ENCODE measurements at places on chromosomes 3 and 15. TPM values are rescaled to one million over a fixed set of nuclear protein-coding genes. Genes with fewer than 3 reads are reported as not detected.

Gene MYRIP
- total RNA-seq, result not detected

Gene KIF7
- 5.0 TPM for total RNA-seq

Gene EPB42
- total RNA-seq, result not detected

Gene CHRM5
- under 0.01 TPM for total RNA-seq

Gene SECISBP2L
- 34.1 TPM for total RNA-seq

Gene TUSC7
- not detected for total RNA-seq

Gene FAM43A
- 3.1 TPM for total RNA-seq

Gene MUSTN1
- total RNA-seq, result not detected

Gene OXTR
- total RNA-seq, result 56.1 TPM

DNA sequence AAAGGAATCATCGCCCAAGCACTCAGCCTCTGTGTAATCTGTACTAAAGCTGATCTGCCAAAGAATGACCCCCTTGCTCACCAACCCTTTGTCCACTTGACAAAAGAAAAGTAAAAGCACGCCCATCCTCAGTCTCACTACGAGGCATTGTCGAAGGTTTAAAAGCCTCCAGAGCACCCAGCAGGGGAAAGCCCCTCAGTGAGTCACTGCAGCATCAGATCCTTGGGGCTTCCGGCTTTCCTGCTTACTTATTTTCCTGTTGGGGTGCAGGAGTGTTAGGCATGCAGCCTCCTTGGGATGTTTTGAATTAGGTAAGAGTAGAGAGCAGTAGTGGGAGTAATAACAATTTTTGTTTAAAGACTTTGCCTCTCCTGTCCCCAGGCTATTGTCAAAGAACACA lies 216.1 kb downstream of the MTHFS start:
- H3K4me1 ChIP-seq, result peaks cover 5% of the 10 kb centered on the region
- DNase-seq, result peak; percentile 88
- no peak overlapping the region for H3K27ac ChIP-seq
- H3K4me3 ChIP-seq, result no peak overlapping the region

- no peaks in the 10 kb centered on the region for H3K27me3 ChIP-seq
- peaks cover 11% of the 10 kb centered on the region for H3K4me1 ChIP-seq
- peak within 1 kb of the TSS; percentile 94 for H3K4me3 ChIP-seq
- DNase-seq, result peak; percentile 87
Observed at GRCh38 chr15:77420610-77421369, at the start of gene HMG20A. Gene HMG20A (plus strand): TSS chr15:77420888. CDS start chr15:77458408, 37,520 bp downstream.

GRCh38 chr3:40057786-40058185 lies 248.4 kb downstream of the MYRIP start:
- H3K4me1 ChIP-seq, result no peaks in the 10 kb centered on the region
- H3K27me3 ChIP-seq, result no peaks in the 10 kb centered on the region
- no peak overlapping the region for H3K27ac ChIP-seq
- no peaks in the 10 kb centered on the region for H3K36me3 ChIP-seq

- no peaks in the 10 kb centered on the region for H3K4me1 ChIP-seq
- H3K27me3 ChIP-seq, result no peaks in the 10 kb centered on the region
- H3K27ac ChIP-seq, result no peak overlapping the region
- H3K4me3 ChIP-seq, result no peak overlapping the region
Observed at GRCh38 chr15:49606594-49606993, 14.0 kb downstream of the FAM227B start.

DNA sequence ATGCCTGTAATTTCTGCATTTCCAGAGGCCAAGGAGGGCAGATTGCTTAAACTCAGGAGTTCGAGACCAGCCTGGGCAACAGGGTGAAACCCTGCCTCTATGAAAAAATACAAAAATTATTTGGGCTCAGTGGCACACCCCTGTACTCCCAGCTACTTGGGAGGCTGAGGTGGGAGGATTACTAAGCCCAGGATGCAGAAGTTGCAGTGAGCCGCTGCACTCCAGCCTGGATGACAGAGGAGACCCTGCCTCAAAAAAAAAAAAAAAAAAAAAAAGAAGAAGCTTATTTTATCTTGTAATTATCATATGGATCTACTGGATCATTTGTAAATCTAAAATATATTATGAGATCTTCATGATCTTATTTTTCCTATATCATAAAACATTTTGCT lies 84.1 kb downstream of the PPCDC start:
- no peak overlapping the region for H3K27ac ChIP-seq
- no peak overlapping the region for H3K4me3 ChIP-seq
- no peak for DNase-seq
- H3K4me1 ChIP-seq, result peaks cover 9% of the 10 kb centered on the region

DNA sequence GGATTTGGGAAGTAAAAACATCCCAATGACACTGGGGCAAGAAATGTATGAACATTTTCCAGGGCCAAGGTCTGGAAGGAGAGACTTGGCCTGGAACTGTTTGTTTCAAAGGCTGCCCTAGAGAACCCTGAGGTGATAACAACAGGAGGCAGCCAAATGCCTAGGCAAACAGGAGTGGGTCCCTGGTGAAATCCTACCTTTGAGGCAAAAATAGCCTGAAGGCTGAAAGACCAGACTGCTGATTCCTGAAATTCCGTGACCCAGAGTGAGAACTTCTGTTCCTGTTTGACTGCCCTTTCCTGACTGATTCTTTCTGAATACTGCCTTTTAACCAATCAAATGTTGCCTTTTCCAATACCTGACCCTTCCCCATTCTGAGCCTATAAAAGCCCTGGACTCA lies 196.4 kb downstream of the NSUN3 start:
- no peaks in the 10 kb centered on the region for H3K4me1 ChIP-seq
- DNase-seq, result no peak
- no peaks in the 10 kb centered on the region for H3K36me3 ChIP-seq
- H3K27ac ChIP-seq, result no peak overlapping the region

DNA sequence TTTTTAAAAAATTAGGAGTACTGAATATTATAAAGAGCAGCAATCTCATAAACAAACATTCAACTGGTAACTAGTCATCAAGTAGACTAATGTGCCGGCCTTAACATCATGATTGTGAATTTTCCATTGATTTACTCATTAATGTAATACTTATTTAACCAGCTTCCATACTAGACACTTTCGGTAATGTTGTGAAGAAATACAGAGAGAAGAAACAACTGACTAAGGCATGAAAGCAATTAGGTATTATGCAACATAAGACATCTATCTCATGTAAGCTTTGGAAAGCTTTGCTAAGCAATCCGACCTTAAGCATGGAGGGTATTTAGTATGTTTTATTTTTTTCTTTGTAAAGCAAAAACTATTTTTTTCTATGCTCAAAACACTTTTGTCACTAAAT lies 108.0 kb downstream of the IL1RAP start:
- peaks cover 4% of the 10 kb centered on the region for H3K4me1 ChIP-seq
- H3K27ac ChIP-seq, result no peak overlapping the region
- peaks cover 6% of the 10 kb centered on the region for H3K36me3 ChIP-seq
- no peaks in the 10 kb centered on the region for H3K27me3 ChIP-seq

DNA sequence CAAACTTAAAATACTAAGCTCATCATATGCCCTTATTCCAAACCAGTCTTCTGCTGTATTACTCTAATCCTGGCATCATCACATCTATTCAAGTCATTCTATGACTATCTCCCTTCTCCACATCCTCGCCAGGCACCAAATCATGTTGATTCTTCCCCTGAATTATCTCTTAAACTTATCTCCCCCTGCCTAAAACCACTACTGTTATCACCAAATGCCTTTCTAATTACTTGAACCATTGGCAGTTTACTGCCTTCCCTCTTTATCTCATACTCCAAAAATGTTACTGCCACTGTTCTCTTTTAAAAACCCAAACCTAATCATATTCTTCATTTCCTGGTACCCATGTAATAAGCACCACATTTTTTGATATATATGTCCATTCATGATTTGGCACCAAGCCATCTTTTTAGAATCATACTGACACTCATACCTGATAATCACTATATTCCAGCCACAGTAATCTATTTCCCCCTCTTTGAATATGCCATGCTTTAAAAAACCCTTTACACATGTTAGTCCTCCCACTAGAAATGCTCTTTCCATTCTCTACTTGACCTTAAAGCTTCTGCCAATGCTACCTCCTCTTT lies 126.8 kb downstream of the PEAK1 start:
- H3K4me1 ChIP-seq, result no peaks in the 10 kb centered on the region
- H3K27ac ChIP-seq, result no peak overlapping the region
- H3K4me3 ChIP-seq, result no peak overlapping the region
- H3K36me3 ChIP-seq, result no peaks in the 10 kb centered on the region
- no peaks in the 10 kb centered on the region for H3K27me3 ChIP-seq

- H3K4me1 ChIP-seq, result peaks cover 12% of the 10 kb centered on the region
- no peak for DNase-seq
Observed at GRCh38 chr3:8563597-8563996, 62.0 kb downstream of the LMCD1 start.

DNA sequence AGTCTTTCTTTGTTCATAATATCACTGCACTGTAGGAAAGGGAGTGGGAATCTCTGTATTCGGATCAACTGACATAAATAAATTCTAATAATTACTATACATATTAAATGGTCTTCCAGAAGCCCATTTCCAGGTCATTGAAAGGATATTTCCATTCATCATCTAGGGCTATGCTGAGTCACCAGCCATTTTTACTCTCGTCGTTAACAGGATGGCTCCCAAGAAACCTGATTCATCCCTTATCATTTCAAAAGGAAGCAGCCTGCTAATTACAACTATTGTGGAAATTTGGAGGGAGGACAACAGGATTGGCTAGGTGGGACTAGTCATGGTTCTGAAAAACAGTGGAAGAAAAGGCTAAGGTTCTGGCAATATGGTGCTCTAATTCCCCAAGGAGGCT lies 13.6 kb downstream of the GMNC start:
- H3K27me3 ChIP-seq, result no peaks in the 10 kb centered on the region
- H3K4me1 ChIP-seq, result no peaks in the 10 kb centered on the region
- H3K27ac ChIP-seq, result no peak overlapping the region
- no peak overlapping the region for H3K4me3 ChIP-seq
- no peak for DNase-seq
- H3K36me3 ChIP-seq, result no peaks in the 10 kb centered on the region

- no peak overlapping the region for H3K4me3 ChIP-seq
- H3K27me3 ChIP-seq, result no peaks in the 10 kb centered on the region
- H3K27ac ChIP-seq, result no peak overlapping the region
- H3K4me1 ChIP-seq, result peaks cover 15% of the 10 kb centered on the region
- no peaks in the 10 kb centered on the region for H3K36me3 ChIP-seq
- DNase-seq, result no peak
Observed at GRCh38 chr15:38860253-38860652, 295.6 kb upstream of the RASGRP1 start.

GRCh38 chr3:10353160-10353559 lies 32.2 kb upstream of the SEC13 start:
- peaks cover 40% of the 10 kb centered on the region for H3K4me1 ChIP-seq
- peak; percentile 20 for DNase-seq
- peak overlapping the region; percentile 62 for H3K27ac ChIP-seq
- no peaks in the 10 kb centered on the region for H3K27me3 ChIP-seq

DNA sequence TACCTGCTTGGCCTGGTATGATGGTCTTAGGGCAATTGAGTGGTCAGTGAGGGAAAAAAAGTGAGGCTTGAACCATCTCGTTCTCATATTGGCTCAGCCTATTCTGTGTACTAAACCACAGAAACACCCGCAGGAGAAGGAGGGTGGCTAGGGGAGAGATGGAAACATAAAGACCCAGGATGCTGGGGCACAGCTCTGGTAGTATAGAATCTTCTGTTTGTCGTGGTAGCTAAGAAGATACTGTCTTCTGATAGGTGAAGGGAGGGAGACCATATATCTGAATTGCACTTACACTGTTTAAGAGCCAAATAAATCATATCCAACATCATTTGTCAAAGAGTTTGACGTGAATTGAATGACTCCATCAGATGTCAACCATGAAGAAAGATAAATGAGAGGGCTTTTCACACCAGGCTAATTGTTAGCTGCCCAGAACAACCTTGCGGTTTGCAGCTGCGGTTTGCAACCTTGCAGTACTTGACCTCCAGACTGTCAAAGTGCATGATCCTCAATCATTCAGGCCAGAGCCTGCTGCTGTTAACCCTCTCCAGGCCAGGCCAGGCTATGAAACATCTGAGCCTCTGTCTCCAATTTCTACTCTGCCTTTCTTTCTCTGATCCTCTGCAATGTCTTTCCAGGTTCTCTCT lies 40.9 kb upstream of the PIK3R4 start:
- no peaks in the 10 kb centered on the region for H3K27me3 ChIP-seq
- no peak for DNase-seq
- H3K36me3 ChIP-seq, result no peaks in the 10 kb centered on the region
- H3K4me1 ChIP-seq, result no peaks in the 10 kb centered on the region
- no peak overlapping the region for H3K4me3 ChIP-seq

Data from IMR-90 (cell line).